ENCODE measurements at places on chromosomes 5 and 9.

- DNase-seq: no peak
These were observed 38.9 kb upstream of the STX17 start for GRCh38 chr9:99867536-99867935.

DNA sequence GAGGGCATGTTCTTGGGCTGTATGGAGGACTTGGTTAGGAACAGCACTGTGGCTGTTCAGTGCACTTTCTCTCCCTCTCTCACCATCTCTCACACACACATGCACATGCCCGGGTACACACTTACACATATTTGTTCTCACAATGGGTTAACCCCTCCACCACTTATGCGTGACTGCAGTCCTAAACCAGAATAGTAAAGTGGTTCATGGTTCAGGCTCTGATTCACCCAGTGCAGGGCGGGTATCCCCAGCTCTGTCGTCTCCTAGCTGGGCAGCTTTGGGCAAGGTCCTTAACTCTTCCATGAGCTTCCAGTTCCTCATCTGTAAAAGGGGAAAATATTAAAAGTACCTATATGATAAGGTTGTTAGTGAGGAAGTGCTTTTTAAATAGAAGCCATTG, 45.3 kb upstream of the GALNT10 start:
- no peak for DNase-seq

DNA sequence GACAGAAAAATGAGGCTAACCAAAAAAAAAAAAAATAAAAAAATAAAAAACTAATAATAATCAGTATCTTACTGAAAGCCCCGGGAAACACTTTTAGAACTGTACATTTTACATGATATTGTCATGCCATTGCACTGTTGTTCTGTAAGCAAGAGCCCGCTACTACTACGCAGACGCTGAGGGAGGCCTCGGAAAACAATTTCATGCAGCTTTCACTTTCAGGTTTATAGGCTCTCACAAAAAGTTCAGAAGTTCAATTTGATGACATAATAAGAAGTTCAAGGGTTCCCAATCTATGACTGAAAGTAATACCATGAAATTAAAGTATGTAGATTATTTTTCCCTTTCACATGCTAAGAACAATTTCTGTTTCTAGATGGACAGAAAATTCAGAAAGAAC, 318.3 kb upstream of the ITGA1 start:
- DNase-seq: peak; percentile 35

DNA sequence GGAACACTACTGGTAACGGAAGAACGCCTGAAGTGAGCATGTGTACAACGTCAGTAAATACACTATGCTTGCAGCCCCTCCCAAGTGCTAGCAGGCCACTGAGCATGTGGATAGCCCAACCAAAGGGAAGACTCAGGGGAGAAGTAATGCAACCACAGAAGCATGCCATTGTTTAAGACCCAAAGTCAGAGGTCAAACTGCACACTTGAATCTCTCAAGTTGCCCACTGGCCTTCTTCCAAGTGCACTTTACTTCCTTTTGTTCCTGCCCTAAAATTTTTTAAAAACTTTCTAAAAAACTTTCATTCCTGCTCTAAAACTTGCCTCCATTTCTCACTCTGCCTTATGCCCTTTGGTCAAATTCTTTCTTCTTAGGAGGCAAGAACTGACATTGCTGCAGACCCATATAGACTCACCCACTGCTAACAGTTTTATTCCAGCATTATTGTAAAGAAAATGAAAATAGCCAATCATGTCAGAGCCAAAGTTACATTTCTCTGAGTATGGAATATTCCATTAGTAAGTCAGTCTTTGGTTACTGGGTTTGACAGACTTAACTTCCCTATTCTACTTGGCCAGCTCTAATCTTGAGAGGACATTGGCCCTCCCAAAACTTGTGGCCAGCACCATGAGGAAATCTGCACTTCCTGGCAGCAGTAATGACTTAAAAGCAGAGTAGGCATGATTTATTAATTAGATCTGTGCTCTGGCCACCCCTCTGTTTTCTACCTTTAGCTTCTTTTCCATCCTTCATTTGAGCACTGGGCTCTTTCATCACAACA, 76.9 kb downstream of the TSSK1B start:
- peak; percentile 42 for DNase-seq

- DNase-seq: peak; percentile 92
These were observed 78.3 kb upstream of the TNFSF8 start for GRCh38 chr9:115008536-115009270.

DNA sequence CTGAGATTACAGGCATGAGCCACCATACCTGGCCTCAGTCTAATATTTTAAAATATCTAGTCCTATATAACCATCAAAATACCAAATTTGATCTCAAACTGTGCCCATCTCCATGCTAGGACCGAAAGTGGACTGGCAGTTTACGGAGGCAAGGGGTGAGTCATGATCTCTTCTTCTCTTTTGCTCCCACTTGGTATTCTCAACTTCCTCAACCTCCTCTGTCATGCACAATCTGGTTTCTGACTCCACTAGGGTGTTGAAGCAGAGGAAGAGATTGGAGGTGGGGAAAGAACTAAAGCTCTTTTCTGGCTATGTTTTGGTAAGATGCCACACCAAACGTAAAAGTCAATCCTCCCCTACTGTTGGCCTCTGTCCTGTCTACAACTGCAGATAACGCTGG, 55.9 kb upstream of the CEMIP2 start:
- peak; percentile 79 for DNase-seq

- peak; percentile 56 for DNase-seq
These were observed 20.5 kb downstream of the MVB12B start for GRCh38 chr9:126347093-126347492.

DNA sequence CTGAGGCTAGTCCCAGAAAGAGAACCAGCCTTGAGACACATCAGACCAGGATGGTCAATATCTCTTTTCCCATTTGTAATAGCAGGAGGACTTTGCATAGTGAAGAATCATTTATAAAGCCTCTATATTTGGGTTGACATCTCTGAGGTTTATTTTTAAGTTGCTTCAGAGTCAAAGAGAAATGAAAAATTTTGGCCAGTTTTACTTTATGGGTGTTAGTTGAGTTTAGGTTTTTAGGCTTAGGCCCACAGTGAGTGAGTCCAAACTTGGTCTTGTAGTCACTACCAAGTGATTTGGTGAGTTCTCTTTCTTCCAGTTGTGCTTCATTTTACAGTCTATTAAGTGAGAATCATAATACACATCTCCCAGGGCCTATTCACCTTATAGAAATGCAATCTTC, 5.3 kb upstream of the MEF2C start:
- no peak for DNase-seq

GRCh38 chr9:90810691-90811090, 9.1 kb downstream of the SYK start:
- DNase-seq: no peak

DNA sequence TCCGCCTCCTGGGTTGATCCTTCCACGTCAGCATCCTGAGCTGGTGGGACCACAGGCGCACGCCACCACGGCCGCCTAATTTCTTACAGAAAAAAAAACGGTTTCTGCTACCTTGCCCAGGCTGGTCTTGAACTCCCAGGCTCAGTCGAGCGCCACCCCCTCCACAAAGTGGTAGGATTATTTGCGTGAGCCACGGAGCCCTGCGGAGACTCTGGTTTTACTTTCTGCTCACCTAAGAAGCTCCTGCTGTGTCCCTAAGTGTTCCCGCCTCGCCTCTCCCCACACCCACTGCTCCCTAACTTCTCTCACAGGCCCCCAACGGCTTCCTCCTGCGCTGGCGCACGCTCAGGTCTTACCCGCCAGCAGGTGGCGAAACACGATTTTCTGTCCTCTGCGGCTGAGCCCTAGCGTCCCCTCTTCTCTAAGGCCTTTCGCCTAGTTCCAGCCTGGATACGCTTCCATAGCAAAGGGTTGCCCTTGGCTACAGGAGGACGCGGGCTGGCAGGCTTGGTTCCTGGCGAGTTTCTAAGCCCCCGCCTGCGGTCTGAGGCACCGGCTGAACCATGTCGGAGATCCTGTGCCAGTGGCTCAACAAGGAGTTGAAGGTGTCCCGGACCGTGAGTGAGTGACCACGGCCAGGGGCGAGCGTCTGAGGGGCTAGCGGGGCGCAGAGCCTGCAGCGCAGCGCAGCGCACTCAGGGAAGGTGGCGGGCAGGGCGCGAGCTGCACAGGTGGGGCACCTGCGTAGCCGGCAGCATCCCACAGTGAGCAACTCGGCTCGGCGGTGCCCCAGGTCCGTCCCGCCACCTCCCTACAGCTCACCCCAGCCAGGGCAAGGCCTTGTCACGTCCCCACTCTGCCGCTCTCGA, at the start of gene SPEF2:
Gene SPEF2, plus strand, starts transcription at position 429 of the 869 bp plus-strand sequence. Its CDS starts 135 bp downstream, at position 564.
- peak; percentile 90 for DNase-seq

DNA sequence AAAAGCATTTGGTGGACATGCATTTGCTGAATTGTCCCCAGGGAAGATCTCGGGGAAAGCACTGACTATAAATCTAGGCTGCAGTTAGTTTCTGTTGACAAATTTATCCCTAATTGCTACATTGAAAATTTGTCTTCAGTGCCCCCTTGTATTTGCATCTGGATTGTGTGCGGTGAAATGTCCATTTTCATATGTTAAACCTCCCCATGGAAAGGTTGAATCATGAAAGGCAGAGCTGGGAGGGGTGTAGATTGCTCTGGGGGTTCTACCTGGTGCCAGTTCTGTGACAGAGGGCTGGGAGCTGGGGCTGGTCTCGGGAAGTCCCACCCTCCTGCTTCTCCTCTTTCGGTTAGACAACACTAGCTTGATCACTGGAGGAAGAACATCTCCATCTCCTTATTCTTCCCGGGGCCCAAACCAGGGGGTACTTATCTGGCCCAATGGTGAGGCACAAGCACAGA, 101.9 kb downstream of the GADD45G start:
- DNase-seq: no peak

DNA sequence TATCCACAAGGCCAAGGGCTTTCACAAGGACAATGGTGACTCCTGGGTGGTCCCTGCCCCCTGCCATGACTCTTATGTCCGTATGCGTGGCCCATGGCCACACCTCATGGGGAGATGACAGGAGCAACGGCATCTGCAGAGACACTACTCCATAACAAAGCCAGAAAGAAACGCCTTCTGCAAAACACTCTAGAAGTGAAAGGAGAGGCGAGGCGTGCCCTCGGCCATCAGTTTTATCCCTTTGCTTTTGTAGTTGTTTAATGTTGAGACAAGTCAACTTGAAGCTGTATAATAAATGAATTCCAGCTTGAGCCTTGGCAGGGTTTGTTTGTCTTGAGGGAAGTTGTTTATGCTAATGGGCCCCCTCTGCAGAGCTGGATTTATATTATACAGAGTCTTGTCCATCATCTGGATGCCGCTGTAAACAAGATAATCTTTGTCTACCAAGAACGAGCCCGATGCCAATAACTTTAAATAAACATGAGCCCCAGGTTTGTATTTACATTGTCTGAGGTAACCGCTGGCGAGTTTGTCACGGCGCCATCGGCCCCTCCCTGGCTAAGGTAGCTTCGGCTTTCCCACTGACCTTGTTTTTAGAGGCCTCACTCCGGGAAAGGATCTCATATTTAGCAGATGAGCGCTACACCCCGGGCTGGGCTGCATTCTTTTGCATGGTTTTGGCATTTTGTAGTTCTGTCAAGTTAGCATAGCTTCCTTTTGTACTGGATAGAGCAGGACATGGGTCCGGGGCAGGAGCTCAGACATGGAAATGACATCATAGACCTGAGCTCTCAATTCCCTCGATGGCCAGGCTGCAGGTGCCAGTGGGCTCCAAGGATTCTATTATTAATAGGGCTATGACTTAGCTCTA, 165.3 kb downstream of the ERCC6L2 start:
- no peak for DNase-seq

GRCh38 chr9:100375658-100376057, 22.9 kb upstream of the TEX10 start:
- no peak for DNase-seq

GRCh38 chr5:133698259-133698554, 85.9 kb upstream of the FSTL4 start:
- DNase-seq: no peak

- DNase-seq: no peak
These were observed 227.3 kb downstream of the DCP2 start for GRCh38 chr5:113203916-113204315.

DNA sequence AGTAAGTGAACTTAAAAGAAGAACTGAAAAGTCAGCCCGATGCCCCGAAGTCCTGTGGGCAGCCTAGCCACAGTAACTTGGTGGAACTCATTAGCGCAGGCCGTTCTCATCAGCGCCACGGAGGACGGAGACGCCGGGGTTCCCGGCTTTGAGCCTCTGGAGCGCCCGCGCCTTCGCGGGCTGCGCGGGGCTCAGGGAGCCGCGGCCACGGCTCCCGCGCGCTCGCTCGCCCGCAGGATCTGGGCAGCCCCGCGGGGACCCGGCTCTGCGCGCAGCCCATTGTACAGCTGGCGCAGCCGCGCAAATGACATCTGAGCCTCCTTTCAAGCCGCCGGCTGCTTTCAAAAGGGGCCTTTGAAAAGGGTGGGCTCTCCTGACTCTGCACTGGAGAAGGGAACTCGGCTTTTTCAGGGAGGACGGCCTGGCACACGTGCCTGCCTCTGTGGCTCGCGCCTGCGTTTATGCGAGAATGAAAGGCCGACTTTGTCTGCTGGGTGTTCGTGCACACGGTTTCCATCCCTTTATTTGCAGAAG, 40.7 kb downstream of the TLR4 start:
- DNase-seq: peak; percentile 27

DNA sequence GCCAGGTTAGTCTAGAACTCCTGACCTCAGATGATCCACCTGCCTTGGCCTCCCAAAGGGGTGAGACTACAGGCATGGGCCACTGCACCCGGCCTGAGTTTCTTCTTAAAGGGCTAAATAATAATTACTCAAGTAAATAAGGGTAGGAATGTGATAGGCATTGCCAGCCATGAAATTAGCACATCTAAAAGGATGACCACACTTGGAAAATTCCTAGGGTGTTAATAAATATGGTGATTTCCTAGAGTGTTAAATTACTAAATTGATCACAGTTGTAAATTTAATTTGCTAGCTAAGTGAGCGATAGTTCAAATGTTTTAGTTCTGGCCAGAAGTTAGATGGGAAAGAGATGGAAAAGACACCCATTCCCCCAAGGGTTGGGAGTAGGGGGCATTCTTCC, 53.4 kb downstream of the UBAP1 start:
- DNase-seq: no peak

- DNase-seq: no peak
These were observed 335.2 kb upstream of the TARS1 start for GRCh38 chr5:33105521-33105941.

DNA sequence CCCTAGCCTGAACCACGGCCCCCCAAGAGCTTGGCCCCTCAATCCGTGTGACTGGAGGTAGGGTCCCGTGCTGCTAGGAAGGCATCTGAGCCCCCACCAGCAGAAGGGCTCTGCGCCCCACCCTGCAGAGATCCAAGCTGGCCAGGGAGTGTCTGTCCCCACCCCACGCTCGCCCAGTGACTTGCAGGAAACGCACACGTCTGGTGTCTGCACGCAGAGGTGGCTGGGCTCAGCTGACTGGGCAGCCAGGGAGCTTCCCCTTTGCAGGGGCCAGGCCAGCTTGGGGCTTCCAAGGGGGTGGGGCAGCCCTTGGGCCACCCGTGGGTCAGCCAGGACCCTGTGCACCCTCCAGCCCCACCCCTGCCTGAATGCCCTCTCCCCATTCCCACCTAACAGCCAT, 24.3 kb downstream of the NOTCH1 start:
- DNase-seq: peak; percentile 87

Measured in suppressor macrophage treated with lipopolysaccharide for 4 hours (primary cell).